ENCODE measurements at places on chromosomes 5 and 9. TPM values are rescaled to one million over a fixed set of nuclear protein-coding genes. Genes with fewer than 3 reads are reported as not detected.

Gene PHF24
- total RNA-seq = 0.16 TPM

Gene TYRP1
- total RNA-seq = 0.26 TPM

DNA sequence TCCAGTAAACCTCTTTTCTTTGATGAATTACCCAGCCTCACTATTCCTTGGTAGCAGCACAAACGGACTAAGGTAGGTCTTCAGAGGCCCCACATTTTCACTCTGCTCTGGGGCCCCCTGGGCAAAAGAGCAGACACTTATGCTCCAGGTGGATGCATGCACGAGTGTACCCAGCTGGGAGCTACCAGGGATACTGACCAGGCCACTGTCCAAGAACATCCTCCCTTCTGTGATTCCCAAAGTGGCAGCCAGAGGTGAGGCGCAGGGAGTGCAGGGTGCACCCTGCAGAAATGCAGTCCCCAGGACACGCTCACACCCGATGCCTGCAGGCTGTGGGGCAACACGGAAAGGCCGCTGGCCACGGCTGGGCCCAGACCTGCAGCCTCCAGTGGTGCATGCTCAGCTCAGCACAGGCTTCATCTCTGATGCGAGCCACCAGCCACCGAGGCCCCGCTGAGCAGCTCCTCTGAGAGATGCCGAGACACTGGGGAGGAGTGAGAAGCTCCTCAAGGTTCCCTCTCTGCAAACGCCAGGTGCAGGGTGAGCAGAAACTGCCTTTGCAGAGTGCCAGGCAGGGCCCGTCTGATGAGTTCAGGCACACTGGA is 48.1 kb upstream of the OLFM1 start:
- no peak for DNase-seq

Gene PLAC8L1
- 2.7 TPM for total RNA-seq

GRCh38 chr5:134917070-134917815 is 12.3 kb downstream of the PCBD2 start:
- DNase-seq = no peak

GRCh38 chr9:101795147-101795546 is 56.7 kb upstream of the GRIN3A start:
- no peak for DNase-seq

- DNase-seq = no peak
Observed at GRCh38 chr5:143946837-143947236, 134.9 kb downstream of the HMHB1 start.

DNA sequence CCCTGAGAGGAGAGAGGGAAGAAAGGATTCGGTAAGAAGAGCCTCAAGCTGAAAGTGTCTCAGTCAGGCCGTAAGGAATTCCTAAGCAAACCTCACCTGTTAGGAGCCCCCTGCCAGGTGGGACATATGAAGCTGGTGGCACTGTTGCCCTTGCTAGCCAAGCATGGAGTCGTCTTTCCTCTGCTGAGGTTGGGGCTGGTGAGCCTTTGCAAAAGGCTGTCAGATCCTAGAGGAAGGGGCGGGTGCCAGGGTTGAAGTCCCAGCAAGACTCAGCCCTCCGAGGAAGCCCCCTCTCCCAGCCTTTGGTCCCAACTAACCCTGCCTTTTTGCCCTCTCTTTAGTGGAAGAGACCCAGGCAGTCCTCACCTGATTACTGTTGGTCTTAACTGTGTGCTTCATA is 5.5 kb upstream of the SMIM32 start:
- DNase-seq = no peak

Gene TRMT10B
- total RNA-seq = 6.2 TPM

All from astrocyte (in vitro differentiated cells and primary cell).